Cardiac septum (tissue), 1 donor: ENCODE measurements at places on chromosomes 11 and 22.

DNA sequence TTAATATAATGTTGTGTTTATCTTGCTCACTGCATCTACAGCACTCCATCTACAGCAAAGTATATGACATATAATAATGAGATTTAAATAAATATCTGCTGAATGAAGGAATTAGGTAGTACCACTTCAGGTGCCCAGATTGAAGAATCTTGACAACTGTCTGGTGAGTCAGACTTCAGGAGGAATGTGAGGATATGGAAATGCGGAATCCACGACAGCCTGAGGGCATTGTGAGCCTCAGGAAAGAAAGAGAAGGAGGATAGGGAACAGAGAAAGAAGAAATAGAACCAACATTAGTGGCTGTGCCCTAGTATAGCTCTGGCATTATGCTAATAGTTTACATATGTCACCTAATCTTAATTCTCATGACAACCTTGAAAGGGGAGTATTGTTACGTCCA is 304.4 kb downstream of the AASDHPPT start:
- no peak for DNase-seq

DNA sequence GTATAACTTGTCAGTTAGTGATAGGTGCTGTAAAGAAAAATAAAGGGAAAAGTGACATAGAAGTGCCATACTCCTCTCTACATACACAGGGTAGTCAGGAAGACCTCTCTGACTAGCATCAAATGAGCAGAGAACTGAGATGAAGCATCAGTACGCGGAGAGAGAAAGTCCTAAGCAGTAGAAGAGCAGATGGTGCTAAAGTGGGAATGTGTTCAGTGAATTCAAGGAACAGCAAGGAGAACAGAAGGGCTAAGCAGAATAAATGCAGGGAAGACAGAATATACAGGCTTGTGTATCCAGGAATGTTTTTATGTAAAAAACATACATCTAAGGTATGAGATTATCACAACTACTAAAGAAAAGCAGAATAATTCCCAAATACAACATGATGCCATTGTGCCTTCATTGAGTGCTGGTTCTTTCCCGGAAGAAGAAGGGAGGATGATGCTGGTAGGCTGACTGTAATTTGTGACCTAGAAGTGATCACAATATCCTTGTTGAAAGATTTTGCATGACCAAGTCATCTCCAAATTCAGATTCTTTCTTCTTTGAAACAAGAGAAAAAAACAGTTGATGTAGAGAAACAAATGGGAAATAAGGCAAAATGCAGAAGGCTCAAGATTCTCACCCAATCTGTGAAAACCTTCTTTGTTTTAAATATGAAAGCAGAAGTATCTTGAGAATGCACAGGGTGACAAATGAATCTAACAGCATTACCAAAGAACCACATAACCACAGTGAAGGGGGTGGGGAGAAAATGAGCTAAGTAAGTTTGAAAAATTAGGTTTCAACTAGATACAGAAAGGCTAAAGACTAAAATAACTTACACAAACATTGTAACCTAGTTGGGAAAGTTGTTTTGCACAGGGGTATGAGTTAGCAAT is 20.5 kb downstream of the MRE11 start:
- DNase-seq = no peak

DNA sequence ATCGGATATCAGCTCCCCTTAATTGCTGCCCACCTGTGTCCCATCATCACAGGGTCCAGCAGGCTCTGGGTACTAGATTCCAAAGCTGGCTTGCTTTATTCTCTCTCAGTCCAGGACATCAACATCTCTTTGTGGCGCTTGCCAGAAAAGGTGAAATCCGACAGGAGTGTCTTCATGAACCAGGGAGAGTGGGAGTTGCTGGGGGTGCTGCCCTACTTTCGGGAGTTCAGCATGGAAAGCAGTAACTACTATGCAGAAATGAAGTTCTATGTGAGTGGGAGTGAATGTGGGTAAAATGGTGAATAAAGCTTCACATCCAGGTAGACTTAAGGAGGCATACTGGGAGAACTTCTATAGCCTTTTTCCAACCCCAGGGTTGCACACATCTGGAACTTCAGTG is 11.0 kb downstream of the HTR3A start:
- DNase-seq = peak; percentile 26

GRCh38 chr11:60378354-60378753 is at the start of gene MS4A7:
TSS of gene MS4A7 (plus strand) at chr11:60378532. CDS start at chr11:60383142, 4,610 bp downstream.
- DNase-seq = no peak

GRCh38 chr11:68900835-68901381 is 2.7 kb downstream of the MRPL21 start:
- no peak for DNase-seq

DNA sequence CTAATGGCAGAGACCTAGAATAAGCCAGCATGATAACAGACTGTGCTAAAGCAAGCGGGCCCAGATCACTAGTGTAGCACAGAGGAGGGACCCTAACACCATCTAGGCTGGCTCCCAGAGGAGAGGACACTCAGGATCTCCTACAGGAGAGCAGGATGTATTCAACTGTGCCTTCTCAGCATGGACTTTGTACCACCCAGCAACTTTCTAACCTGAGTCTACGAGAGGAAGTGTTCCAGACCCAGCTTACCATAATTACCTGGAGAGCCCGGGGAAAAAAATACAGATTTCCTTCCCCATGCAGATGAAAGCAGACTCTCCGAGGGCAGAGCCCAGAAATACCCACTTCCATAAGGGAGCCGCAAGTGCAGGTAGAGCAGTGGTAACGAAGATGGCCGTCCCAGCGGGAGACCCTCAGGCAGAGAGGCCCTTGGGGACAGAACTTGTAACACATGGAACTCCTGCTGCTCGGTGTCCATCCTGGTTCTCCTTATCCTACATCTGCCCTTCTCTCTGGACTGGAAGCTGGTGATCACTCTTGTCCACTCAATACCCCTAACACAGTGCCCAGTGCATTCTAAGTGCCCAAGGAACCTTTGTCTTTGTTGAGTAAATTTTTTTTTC is 20.2 kb downstream of the DDX25 start:
- DNase-seq = no peak

- no peak for DNase-seq
Observed at GRCh38 chr11:66314186-66314501, 2.7 kb downstream of the CD248 start.

- no peak for DNase-seq
Observed at GRCh38 chr11:68844376-68844775, 2.7 kb upstream of the CPT1A start.

DNA sequence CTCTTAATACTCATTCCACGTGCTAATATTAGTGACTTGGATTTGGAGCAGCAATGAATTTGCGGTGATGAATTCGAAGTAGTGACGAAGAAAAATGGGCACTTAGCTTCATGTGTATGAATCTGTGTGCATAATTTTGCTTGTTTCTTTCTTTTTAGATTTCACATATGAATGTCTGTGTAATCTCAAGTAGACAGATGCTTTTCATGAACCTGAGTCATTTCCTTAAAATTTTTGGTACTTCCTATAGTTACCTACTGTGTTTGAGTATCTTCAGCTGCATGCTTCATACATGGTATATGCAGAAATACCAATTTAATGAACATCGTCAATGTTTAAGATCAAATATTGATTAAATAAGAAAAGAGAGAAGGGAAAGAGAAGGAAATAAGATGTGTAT is 540.2 kb downstream of the RAB38 start:
- no peak for DNase-seq
